T-helper 17 cell (primary cell): ENCODE measurements at places on chromosomes 5 and 9. TPM values are rescaled to one million over a fixed set of nuclear protein-coding genes. Genes with fewer than 3 reads are reported as not detected.

DNA sequence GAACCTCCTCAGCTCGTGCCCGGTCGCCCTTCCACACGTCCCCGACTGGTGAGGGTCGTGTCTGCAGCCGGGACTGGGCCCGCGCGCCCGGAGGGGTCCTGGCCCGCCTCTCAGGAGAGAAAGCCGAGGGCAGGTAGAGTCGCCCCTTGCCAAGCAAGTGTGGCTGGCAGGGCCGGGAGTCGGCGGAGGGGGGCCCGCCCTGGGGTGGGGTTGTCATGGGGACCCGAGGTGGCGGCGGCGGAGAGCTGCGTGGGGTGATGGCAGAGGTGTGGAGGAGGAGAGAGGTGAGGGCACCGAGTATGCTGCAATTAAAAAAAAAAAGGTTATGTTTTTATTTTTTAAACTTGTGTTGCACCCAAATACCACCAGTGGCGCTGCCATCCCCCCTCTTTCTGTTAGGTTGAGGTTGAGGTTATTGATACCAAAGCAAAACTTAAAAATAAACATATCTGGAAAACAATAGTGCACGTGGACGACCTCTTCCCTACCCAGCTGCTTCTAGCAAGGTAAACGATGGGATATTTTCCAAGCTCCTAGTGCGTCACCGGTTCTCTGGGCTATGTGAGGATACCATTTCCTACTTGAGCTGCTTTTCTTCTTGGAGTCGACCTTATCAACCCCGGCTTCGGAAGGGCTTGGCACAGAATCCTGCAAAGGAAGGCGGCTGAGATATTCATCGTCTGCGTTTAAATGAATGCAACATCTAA lies 660 bp downstream of the SCAMP1 start:
- peak; percentile 55 for DNase-seq
- H3K4me1 ChIP-seq: peaks cover 36% of the 10 kb centered on the region
- peak overlapping the region; percentile 95 for H3K4me3 ChIP-seq

GRCh38 chr5:113375480-113376060 lies 59.2 kb downstream of the TSSK1B start:
- no peak for DNase-seq
- H3K27me3 ChIP-seq: peaks cover 5% of the 10 kb centered on the region
- H3K4me3 ChIP-seq: no peak overlapping the region
- H3K4me1 ChIP-seq: peaks cover 24% of the 10 kb centered on the region

DNA sequence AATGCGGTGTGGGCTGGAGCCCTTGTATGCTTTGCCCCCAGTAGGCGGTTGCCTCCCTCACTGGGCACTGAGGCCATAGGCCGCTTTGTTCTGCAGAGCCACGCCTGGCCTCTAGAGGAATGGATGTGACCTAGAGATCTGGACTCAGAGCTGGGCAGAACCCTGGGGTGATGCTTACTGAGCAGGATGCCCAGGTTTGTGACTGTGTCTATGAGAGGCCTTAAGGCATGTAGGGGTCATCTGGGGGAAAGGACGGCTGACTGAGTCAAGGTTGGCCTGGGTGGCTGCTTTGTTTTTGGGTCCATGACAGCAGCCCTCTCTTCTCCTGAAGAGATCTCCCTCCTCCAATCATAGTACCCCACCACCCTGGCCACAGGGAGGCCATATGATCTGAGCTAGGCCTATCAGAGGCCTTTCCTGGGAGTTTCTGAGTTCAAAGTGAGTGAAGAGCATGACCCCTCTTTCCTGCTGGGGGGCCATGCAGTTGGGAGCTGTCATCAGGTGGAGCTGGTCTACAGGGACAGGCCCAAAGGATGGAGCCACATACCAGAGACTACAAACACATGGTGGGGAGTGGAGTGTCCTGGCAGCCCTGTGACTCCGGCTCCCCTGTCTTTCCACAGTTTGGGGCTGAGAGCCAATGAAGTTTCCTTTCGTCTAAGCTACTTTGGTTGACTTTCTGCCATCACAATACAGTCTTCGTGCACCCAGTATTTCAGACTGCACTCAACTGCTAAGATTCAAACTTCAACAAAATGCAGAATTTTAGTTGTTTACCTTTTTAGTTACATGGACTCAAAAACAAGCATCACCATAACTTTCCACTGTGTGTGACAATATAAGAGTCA lies 165.4 kb downstream of the AUH start:
- no peaks in the 10 kb centered on the region for H3K36me3 ChIP-seq
- DNase-seq: no peak
- peaks cover 16% of the 10 kb centered on the region for H3K4me1 ChIP-seq
- H3K27ac ChIP-seq: no peak overlapping the region
- no peak overlapping the region for H3K4me3 ChIP-seq

DNA sequence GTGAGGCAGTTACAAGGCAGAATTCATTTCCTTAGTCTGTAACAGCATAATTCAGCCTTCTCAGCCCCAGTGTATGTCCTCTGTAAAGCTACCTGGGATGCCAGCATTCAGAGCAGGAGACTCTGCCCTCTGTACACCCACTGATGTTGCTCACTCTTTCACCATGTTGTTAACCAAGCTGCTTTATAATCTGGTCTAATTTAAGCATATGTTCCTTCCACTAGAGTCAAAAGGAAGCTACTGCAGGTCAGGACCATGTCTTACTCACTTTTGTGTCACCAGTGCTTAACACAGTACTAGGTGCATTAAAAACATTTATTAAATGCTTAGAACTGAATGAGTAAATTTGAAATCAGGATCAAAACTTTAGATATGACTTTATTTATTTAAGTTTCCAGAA lies 185.6 kb downstream of the FBXL17 start:
- H3K4me1 ChIP-seq: peaks cover 7% of the 10 kb centered on the region
- peaks cover 9% of the 10 kb centered on the region for H3K36me3 ChIP-seq
- H3K27ac ChIP-seq: no peak overlapping the region
- no peak for DNase-seq

GRCh38 chr9:95422650-95423049 lies 94.1 kb downstream of the PTCH1 start:
- no peak overlapping the region for H3K27ac ChIP-seq
- H3K4me3 ChIP-seq: no peak overlapping the region
- H3K36me3 ChIP-seq: no peaks in the 10 kb centered on the region
- no peaks in the 10 kb centered on the region for H3K27me3 ChIP-seq
- no peak for DNase-seq

- H3K4me3 ChIP-seq: no peak overlapping the region
- H3K4me1 ChIP-seq: no peaks in the 10 kb centered on the region
- DNase-seq: no peak
- peaks cover 2% of the 10 kb centered on the region for H3K36me3 ChIP-seq
These were observed 406.4 kb downstream of the HTR1A start for GRCh38 chr5:63555874-63556273.

DNA sequence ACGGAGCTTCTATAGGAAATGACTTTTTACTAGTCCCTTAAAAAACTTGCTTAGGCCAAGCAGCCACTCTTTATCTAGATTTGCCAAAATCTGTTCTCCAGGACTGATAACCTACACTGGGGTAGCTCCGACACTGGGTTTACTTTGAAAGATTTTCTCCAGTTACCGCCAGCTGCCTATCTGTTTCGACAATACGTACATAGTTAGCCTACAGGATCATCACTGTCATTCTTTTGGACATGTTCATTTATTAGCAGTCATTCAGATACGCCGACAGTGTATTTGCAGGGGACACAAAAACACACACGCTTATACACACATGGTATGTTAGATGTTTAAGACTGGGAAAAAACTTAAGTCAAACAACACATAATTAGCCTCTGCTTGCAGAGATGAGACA lies 225.7 kb downstream of the DCP2 start:
- peaks cover 2% of the 10 kb centered on the region for H3K36me3 ChIP-seq
- H3K4me3 ChIP-seq: no peak overlapping the region
- no peak for DNase-seq
- H3K27me3 ChIP-seq: no peaks in the 10 kb centered on the region
- H3K27ac ChIP-seq: no peak overlapping the region
- H3K4me1 ChIP-seq: peaks cover 13% of the 10 kb centered on the region

GRCh38 chr5:29518176-29518575 lies 1675.3 kb upstream of the CDH6 start:
- H3K27me3 ChIP-seq: no peaks in the 10 kb centered on the region
- H3K4me3 ChIP-seq: no peak overlapping the region
- no peaks in the 10 kb centered on the region for H3K4me1 ChIP-seq
- H3K36me3 ChIP-seq: no peaks in the 10 kb centered on the region

The MTAP gene
- total RNA-seq: 26.2 TPM

The CD14 gene
- 9.2 TPM for total RNA-seq

The FREM1 gene
- total RNA-seq: not detected
